ENCODE measurements at places on chromosomes 7 and 10. TPM values are rescaled to one million over a fixed set of nuclear protein-coding genes. Genes with fewer than 3 reads are reported as not detected.

- no peak for DNase-seq
Observed at GRCh38 chr10:34190580-34190979, 624.5 kb downstream of the PARD3 start.

The CDHR3 gene
- total RNA-seq: 2.6 TPM

The OPALIN gene
- total RNA-seq: not detected

DNA sequence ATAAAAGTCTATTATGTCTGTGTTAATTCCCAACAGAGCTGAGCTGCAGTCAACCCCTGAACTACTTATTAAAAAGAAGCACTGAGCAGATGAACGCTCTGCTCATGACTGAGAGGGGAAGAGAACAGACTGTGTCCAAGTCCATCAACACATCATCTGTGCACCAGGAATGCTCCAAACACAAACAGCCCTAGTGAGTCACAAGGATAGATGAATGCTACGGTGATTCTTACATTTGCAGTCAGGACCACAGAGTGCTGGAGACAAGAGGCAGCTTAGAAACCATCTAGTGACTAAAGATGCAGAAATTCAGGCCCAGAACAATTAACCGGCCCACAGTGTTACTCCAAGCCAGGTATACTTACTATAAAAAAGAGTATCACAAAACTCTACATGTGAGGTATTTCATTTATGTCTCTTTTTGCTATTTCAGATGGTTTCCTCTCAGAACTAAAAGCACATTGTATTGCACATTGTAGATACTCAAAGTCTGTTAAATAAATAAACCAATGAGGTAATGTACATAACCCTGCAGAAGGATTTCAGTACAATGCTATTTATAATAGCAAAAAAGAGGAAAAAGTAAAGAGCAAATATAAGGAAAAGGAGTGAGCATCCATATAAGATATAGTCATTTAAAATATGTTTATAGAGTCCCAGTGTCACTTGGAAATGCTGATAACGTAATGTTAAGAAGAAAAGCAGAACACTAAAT is 159.2 kb downstream of the KCNMA1 start:
- DNase-seq: peak; percentile 92

GRCh38 chr10:115963848-115964247 is 309.2 kb downstream of the GFRA1 start:
- DNase-seq: peak; percentile 29

GRCh38 chr10:107166403-107166802 is 1.9 kb upstream of the SORCS1 start:
- no peak for DNase-seq

DNA sequence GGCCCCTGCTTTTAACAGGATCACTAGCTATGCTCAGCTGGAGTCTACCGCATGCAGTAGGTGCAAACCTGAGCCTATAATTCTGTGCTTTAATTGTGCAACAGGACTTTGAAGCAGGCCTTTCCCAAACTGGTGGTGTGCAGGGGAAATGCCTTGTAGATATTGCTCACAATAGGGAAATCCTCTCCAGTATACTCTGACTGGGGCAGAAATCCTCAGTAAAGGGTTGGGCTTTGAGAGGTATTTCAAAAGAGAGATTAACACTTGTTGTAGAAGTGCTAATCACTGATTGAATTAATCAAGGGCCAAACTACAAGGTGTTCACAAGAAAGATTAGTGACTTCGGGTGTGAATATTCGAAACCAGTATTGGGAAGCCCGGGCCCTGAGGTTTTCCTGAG is 58.5 kb upstream of the EXOC6 start:
- DNase-seq: no peak

DNA sequence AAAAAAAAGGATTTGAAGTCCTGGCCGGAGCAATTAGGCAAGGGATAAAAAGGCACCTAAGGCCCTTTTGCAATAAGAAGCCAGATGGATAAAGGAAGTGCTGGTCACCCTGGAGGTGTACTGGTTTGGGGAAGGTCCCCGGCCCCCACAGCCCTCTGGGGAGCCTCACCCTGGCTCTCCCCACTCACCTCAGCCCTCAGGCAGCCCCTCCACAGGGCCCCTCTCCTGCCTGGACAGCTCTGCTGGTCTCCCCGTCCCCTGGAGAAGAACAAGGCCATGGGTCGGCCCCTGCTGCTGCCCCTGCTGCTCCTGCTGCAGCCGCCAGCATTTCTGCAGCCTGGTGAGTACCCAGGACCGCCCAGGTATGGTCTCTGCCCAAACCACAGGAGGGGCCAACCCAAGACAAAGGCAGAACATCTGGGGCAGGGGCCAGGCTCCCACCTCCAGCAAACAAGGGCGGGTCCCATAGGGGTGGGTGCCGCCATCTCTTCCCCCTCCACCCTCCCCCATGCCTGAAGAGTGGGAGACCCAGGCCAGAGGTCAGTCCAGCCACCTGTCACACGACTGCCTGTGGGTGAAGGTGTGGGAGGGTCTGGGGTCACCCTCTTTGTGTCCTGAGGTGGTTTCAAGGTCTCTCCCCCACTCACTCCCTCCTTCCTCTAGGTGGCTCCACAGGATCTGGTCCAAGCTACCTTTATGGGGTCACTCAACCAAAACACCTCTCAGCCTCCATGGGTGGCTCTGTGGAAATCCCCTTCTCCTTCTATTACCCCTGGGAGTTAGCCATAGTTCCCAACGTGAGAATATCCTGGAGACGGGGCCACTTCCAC is at the start of gene PILRB:
Gene PILRB, plus strand, starts transcription at position 91 of the 830 bp plus-strand sequence. Its CDS starts 186 bp downstream, at position 277.
- no peak for DNase-seq

DNA sequence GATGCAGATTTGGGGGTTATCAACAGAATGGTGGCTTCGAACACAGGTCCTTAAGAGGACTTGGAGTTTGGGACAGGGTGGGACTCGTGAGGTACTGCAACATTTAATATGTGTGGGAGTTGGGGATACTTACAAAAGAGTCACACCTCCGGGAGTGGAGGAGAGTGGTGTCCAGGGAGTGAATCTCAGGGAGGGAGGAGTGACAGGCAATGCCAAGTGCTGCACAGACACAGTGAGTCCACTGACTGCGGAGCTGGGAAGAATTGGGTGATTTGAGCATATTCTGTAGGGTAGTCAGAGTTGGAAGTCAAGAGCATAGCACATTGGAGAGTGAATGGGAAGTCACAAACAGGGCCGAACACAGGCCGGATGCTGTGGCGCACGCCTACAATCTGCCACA is 5.1 kb downstream of the UBE3C start:
- no peak for DNase-seq

DNA sequence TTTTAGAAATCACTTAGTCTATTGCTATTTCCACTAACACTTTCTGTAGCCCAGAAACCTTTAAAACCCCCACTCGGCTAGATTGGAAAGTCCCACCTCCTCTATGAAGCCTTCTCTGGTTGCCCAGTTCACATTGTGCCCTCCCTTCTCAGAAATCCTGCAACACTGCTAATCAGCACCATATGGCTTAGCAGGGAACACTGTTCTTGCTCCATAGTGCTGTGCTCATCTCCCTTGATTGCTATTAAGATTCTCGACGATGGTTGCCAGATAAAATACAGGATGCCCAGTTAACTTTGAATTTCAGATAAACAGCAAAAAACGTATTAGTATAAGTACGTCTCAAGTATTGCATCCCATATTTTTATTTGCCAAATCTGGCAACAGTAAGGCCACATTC is 40.1 kb upstream of the XPNPEP1 start:
- peak; percentile 74 for DNase-seq

DNA sequence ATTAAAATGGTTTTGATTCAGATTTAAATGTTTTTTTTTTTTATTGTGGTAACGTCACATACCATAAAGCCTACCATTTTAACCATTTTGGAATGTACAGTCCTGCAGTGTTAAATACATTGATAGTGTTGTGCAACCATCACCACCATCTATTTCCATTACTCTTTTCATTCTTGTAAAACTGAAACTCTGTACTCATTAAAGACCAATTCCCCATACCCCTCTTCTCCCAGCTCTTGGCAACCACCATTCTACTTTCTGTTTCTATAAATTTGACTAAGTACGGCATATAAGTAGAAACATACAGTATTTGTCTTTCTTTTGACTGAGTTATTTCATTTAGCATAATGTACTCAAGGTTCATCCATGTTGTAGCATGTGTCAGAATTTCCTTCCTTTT is 96.2 kb downstream of the EXOC4 start:
- no peak for DNase-seq

- peak; percentile 61 for DNase-seq
Observed at GRCh38 chr7:77439572-77439971, 23.4 kb upstream of the GSAP start.

The LRRC27 gene
- 11.1 TPM for total RNA-seq

- DNase-seq: no peak
Observed at GRCh38 chr7:36630112-36630650, 94.1 kb downstream of the AOAH start.

DNA sequence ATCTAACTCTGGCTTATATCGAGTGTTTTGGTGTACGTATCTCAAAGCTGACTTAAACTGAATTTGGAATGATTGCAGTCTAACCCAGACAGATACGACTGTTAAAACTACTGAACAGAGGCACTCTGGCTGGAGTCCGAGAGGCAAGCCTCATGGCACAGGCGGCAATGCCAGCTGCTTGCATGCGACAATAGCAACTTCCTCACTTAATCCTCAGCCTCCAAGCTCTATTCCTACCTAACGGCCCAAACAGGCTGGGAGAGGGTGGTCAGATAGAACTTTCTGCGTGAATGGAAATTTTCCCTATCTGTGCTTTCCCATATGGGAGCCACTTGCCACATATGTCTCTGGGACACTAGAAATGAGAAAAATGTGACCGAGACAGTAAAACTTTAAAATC is 292.0 kb upstream of the KLF6 start:
- no peak for DNase-seq

DNA sequence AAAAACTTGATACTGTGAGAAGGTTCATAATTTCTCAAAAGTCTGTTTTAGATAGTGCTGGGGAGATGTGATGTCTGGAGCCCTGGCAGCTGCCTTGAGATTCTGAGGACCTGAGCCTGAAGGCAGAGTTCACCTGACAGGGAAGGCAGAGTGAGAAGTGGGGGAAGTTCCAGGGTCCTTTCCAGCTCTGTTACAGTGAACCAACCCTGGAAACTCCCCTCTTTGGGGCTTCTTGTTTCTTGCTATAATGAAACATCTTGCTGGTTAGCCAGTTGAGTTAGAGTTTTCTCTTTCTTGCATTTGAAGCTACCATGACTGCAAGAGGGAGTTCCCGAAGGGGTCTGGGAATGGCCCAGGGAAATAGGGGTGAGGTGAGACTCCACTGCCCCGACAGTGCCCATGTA is 158.9 kb upstream of the TNRC18 start:
- DNase-seq: no peak

The IFIT1 gene
- 15.2 TPM for total RNA-seq

Measured in GM23248 (cell line).